Activated CD8-positive, alpha-beta memory T cell treated with anti-CD3 and anti-CD28 coated beads, Interleukin-2, amount 50 U/mL, for 48 hours (primary cell): ENCODE measurements at places on chromosomes 3 and 15.
A peak's percentile ranks its signal among the peaks of the same experiment; 100 is the strongest.

- DNase-seq: no peak
Observed at GRCh38 chr3:193225302-193226125, 15.5 kb upstream of the PLAAT1 start.

GRCh38 chr3:183576487-183577107 is 21.1 kb upstream of the KLHL6 start:
- no peak for DNase-seq

- DNase-seq: no peak
Observed at GRCh38 chr3:126961191-126961790, 21.6 kb upstream of the PLXNA1 start.

DNA sequence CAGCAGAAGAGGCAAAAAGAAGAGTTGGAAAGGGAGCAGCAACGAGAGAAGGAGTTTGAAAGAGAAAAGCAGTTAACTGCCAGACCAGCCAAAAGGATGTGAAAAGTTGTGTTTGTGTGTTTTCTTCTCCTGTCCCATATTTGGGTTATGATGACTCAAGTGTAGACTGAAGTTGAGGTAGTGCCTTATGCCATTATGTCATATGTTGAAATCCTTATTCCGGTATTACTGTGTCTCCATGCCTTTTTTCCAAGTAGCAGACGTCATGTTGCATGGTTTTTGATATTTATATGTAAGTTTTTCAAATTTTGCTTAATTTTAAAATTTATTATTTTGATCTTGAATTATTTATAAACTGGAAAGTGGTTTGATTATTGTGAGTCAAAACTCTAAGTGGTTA is 19.2 kb downstream of the BLOC1S6 start:
- DNase-seq: no peak

- DNase-seq: no peak
Observed at GRCh38 chr3:146888176-146888575, 283.0 kb upstream of the PLSCR5 start.

GRCh38 chr15:100934166-100934565 is 15.0 kb downstream of the LRRK1 start:
- DNase-seq: no peak

DNA sequence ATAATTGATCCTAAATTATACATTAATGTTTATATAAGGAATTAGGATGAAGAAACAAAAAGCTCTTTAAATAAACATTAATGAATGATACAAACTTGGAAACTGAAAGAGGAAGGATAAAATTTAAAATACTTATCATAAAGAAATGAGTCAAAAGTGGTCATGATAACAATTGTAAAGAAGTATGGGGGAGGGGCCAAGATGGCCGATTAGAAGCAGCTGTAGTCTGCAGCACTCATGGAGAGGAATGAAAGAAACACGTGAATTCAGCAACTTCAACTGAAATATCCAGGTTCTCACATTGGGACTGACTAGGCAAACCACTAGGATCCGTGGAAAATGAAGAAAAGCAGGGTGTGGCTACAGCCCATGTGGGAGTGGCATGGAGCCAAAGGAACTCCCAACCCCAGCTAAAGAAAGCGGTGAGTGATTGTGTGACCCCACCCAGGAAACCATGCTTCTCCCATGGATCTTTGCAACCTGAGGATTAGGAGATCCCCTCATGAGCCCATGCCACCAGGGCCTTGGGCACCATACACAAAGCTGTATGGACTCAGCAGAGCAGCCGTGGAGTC is 13.1 kb upstream of the CP start:
- DNase-seq: no peak

- no peak for DNase-seq
Observed at GRCh38 chr3:56971816-56972215, 88.6 kb upstream of the SPATA12 start.

DNA sequence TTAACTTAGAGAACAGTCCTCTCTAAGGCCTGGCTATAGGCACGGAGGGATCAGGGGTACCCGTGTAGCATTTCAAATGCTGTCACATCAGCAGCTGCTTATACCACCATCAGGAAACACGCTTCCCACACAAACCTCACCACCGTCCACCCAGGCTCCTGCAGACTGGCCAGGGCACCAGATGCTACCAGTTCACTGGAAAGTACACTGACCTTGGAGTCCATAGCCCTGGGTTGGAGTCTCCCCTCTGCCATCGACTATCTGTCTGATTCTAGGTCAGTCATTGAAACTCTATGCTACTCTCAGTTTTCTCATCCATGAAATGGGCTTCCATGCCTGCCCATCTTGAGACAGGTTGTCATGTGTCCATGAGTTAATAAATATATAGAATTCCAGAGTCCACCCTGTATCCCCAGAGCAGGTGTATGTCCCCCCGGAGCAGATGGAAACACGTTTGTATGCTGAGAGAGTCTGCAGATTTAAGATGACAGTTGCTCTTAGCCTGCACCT is 156.0 kb upstream of the SMAD3 start:
- DNase-seq: no peak

GRCh38 chr3:114697401-114697800 is 403.6 kb downstream of the TIGIT start:
- no peak for DNase-seq

GRCh38 chr3:53357458-53357857 is 10.1 kb upstream of the DCP1A start:
- DNase-seq: no peak

DNA sequence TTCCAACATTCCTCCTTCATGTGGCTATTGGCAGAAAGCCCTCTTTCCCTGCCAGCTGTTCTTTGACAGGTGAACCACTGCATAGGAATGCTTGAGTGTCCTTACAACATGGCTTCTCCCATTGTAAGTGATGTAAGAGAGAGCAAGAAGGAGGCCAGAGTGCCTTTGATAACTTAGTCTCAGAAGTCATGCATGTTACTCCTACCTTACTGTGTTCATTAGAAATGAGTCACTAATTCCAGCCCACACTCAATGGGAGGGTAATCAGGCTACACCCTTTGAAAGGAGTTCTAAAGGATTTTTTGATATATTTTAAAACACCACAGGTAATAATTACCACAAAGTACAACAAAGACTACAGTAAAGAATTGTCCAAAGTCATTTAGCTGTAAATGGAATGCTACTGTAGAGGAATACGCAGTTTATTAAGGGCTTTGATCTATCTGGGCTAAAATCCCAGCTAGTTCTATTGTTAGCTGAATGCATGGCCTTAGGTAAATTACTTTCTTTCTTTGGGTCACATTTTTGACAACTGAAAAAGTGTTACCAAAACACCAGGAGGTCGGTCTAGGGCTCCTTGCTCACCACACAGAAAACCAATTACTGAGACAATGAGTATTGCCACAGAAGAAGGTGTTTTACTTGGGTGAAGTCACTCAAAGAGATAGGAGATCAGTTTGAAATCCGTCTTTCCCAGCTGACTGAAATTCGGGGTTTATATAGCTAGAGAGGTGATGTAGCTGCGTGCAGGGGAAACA is 154.9 kb downstream of the GRM7 start:
- no peak for DNase-seq

- peak; percentile 83 for DNase-seq
Observed at GRCh38 chr15:74725845-74726773, 781 bp upstream of the CYP1A1 start.

DNA sequence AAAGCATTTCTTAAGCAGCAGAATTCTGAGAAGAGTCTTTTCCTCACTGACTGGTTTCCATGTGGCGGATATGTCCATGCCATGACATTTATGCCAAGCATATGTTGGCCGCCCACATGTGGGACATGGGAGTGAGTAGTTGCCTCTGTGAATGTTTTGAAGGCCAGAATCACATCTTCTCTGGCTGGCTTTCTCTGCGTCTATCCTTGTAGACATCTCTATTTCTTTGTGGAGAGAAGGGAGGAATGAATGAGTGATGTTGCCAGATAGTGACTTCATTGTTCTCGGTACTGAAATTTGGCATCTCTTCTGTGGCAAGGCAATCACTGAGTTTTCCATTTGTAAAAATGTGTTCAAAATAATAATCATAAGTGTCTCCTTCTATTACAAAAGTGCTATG is 316.0 kb downstream of the CLSTN2 start:
- DNase-seq: no peak

DNA sequence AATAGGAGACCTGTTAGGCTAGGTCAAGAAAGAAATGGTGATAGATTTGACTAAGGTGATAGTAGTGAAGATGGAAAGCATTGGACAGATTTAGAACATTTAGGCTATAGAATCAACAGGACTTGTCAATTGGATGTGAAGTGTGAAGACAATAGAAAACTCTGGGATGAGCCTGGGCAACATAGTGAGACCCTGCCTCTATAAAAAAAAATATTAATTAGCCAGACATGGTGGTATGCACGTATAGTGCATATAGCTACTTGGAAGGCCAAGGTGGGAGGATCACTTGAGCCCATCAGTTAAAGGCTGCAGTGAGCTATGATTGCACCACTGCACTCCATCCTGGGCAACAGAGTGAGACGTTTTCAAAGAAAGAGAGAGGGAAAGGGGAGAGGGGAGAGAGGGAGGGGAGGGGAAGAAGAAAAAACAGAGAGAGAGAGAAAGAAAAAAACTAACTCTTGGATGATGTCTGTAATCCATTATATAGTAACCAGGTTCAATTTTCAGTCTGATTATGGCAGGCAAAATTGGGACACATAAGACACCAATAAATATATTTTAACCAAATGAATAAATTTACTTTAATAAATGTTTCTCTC is 9.6 kb downstream of the SENP8 start:
- no peak for DNase-seq

GRCh38 chr3:139388821-139389551 is 461 bp downstream of the COPB2 start:
- no peak for DNase-seq

GRCh38 chr3:60176614-60177013 is 1074.6 kb downstream of the FHIT start:
- DNase-seq: no peak

- no peak for DNase-seq
Observed at GRCh38 chr15:85625856-85626255, 168.9 kb downstream of the KLHL25 start.

- no peak for DNase-seq
Observed at GRCh38 chr3:139533781-139534454, 5.6 kb downstream of the RBP1 start.

GRCh38 chr15:93179072-93179471 is 90.1 kb upstream of the RGMA start:
- DNase-seq: no peak

- no peak for DNase-seq
Observed at GRCh38 chr15:46174122-46174521, 539.3 kb downstream of the SQOR start.

DNA sequence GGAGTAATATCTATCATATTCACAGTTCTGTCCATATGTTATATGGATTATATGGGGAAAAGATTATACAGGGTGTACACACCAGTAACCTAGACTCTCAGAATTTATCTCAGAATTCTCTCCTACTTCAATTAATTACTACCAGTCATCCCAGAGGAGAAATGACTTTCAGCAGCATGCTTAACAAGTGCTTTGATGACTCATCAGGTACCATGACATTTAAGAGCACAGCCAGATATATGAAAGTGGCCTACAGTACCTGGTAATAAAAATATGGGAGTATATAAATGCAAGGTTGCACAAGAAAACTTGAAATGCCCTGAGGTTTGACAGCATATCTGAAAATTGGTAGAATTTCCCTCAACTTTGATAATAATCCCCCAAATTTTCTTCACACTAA is 1273.0 kb downstream of the OTOL1 start:
- DNase-seq: no peak

- DNase-seq: no peak
Observed at GRCh38 chr15:101455291-101456025, 34.0 kb downstream of the PCSK6 start.

- no peak for DNase-seq
Observed at GRCh38 chr3:188133219-188133618, 20.7 kb upstream of the LPP start.

DNA sequence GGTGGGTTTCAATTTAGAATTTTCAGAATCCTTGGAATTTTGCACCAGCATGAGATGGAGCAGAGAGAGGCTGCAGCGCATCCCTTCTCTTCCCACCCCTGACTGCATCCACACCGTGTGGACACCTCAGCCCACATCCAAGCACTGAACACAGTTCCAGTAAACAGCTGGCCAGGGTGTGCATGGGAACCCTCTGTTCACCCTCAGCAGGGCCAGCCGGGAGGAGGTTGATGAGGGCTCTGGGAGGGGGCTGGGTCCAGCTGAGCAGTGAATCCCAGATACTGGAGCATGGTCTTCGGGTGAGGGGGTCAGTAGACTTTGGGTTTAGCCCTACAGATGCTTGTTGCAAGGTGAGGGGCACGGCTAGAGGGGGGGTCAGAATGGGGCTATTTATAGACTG is 85.8 kb downstream of the RPLP1 start:
- DNase-seq: no peak

GRCh38 chr15:31255732-31256377 is 70.8 kb upstream of the KLF13 start:
- DNase-seq: no peak

GRCh38 chr3:152322756-152323155 is 54.0 kb downstream of the MBNL1 start:
- no peak for DNase-seq

DNA sequence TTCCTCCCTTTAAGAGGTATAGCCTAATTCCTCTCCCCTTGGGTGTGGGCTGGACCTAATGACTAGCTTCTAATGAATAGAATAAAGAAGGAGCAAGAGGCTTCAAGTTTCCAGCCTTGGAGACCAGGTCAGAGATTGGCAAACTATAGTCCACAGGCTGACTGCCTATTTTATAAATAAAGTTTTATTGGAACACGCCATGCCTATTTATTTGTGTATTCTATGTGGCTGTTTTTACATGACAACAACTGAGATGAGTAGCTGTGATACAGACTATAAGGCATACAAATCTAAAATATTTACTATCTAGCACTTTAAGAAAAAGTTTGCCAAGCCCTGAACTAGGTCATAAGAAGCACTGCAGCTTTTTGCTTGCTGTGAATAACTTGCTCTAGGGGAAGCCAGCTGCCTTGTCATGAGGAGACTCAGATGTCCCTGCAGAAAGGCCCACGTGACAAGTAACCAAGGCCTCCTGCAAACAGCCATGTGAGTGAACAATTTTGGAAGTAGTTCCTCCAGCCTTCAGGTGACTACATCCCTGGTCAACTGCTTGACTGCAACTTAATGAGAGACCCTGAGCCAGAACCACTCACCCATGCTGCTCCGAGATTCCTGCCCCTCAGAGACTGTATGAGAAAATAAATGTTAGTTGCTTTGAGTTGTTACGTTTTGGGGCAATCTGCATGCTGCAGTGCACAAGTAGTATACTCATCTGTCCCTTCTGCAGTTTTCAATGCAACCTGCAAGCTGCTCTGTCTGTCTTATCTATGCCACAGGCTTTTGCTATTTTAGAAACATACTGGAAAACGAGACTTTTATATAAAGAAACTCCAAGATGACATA is 21.1 kb upstream of the MAP3K13 start:
- no peak for DNase-seq

GRCh38 chr15:48603123-48603500 is 42.4 kb downstream of the FBN1 start:
- DNase-seq: no peak

- no peak for DNase-seq
Observed at GRCh38 chr3:114223143-114223542, 14.2 kb downstream of the ZNF80 start.

DNA sequence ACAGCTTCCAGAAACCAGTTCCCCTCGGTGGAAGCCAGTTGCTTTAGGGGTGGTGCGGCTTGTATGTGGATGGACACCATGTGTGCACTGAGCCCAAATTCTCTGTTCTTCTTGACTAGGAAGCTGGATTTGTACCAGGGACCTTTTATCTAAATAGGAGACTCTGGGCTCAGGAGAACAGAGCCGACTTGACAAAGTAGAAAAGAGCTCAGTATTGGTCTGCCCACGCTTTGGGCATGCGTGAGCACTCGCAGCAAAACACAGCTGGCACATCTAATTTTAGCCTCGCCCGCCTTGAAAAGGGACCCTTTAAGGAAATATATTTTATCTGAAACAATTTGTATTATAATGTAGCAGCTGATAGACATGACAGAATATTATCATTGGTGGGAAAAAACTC is 1.1 kb upstream of the RBMS3 start:
- no peak for DNase-seq
